ENCODE measurements at places on chromosomes 11 and 22. TPM values are rescaled to one million over a fixed set of nuclear protein-coding genes. Genes with fewer than 3 reads are reported as not detected.

RAB30 gene
- 10.4 TPM for total RNA-seq

GRCh38 chr11:12263141-12263693 lies 114.2 kb upstream of the PARVA start:
- H3K36me3 ChIP-seq: peaks cover 8% of the 10 kb centered on the region
- no peaks in the 10 kb centered on the region for H3K4me1 ChIP-seq
- DNase-seq: no peak
- no peaks in the 10 kb centered on the region for H3K27me3 ChIP-seq
- H3K4me3 ChIP-seq: no peak overlapping the region

- H3K36me3 ChIP-seq: no peaks in the 10 kb centered on the region
- H3K27ac ChIP-seq: no peak overlapping the region
- H3K4me3 ChIP-seq: no peak overlapping the region
- no peaks in the 10 kb centered on the region for H3K4me1 ChIP-seq
- no peaks in the 10 kb centered on the region for H3K27me3 ChIP-seq
Observed at GRCh38 chr11:131278472-131278871, 91.9 kb upstream of the NTM start.

DNA sequence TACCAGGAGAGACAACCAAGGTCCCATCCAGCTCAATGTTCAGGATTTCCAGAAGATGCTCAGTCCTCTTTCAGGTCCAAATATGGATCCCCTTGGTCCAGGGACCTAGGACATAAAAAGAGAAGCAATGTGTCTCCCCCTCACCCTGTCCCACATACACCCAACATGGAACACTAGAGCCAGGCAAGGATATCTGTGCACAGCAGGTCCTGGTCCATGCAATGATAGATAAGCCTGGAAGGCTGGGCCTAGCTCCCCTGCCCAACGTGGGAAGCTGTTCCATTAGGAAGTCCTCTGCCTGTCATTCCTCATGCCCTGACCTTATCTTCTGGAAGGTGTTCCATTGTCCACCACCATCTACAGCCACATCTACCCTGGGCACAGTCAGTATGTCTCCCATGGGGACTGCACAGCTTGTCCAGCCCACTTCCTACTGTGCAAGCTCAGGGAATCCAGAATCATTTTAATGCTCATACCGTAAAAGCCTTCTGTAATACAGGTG lies 1434.8 kb downstream of the TBC1D22A start:
- no peak for DNase-seq
- no peaks in the 10 kb centered on the region for H3K27me3 ChIP-seq
- H3K4me3 ChIP-seq: no peak overlapping the region
- no peak overlapping the region for H3K27ac ChIP-seq
- H3K4me1 ChIP-seq: no peaks in the 10 kb centered on the region

OR8G1 gene
- not detected for total RNA-seq

JAM3 gene
- total RNA-seq: 9.6 TPM

- H3K27me3 ChIP-seq: no peaks in the 10 kb centered on the region
- no peak overlapping the region for H3K27ac ChIP-seq
- H3K4me1 ChIP-seq: peaks cover 14% of the 10 kb centered on the region
- no peak for DNase-seq
- H3K4me3 ChIP-seq: no peak overlapping the region
- peaks cover 12% of the 10 kb centered on the region for H3K36me3 ChIP-seq
Observed at GRCh38 chr11:62127426-62127825, 3.6 kb downstream of the INCENP start.

KCNE3 gene
- 7.6 TPM for total RNA-seq

TRIM48 gene
- total RNA-seq: not detected

CADM1 gene
- 12.5 TPM for total RNA-seq

DNA sequence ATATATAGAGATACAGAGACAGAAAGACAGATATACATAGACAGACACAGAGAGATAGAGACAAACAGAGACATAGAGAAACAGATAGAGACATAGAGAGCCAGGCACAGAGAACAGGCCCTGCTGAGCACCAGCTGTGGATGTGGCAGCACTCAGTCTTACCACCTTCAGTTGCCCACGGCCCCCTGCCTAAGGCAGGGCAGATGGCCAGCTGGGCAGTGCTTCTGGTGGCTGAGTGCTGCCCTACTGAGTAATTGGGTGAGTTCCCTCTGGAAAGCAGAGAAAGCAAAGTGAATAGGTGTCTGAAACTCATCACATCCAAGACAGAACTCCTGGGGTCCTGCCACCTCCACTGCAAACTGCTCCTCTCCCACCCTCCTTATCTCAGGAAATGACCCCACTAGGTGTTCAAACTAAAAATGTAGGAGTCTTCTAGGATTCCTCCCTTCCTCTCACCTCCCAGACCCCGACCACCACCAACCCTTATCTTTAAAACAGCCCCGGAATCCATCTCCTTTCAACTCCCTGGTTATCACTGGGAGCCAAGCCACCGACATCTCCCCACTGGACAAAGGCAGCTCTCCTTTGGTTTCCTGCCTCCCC lies 27.2 kb downstream of the SYN3 start:
- no peaks in the 10 kb centered on the region for H3K36me3 ChIP-seq
- peaks cover 4% of the 10 kb centered on the region for H3K4me1 ChIP-seq
- H3K27me3 ChIP-seq: no peaks in the 10 kb centered on the region
- H3K27ac ChIP-seq: no peak overlapping the region
- DNase-seq: no peak
- no peak overlapping the region for H3K4me3 ChIP-seq

DNA sequence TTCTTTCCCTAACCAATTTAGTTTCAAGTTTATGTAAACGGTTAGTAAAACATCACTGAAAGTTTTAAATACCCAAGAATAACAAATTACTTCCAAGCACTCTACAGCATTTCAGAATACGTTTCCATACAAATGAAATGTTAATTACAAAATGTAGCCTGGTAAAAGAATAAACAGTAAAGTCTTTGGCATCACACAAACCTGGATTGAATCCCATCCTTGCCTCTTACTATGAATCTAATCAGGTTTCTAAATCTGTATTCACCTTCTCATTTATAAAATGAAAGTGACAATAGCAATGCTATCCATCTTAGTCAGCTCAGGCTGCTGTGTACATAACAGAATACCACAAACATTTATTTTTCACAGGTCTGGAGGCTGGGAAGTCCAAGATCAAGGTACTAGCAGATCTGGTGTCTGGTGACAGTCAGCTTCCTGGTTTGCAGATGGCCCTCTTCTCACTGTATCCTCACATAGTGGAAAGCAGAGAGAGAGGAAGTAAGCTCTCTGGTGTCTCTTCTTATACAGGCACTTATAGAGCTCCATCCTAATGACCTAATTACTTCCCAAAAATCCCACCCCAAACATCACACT lies 19.2 kb downstream of the FAM168A start:
- DNase-seq: no peak
- H3K36me3 ChIP-seq: no peaks in the 10 kb centered on the region
- H3K4me3 ChIP-seq: no peak overlapping the region
- H3K27me3 ChIP-seq: no peaks in the 10 kb centered on the region

DNA sequence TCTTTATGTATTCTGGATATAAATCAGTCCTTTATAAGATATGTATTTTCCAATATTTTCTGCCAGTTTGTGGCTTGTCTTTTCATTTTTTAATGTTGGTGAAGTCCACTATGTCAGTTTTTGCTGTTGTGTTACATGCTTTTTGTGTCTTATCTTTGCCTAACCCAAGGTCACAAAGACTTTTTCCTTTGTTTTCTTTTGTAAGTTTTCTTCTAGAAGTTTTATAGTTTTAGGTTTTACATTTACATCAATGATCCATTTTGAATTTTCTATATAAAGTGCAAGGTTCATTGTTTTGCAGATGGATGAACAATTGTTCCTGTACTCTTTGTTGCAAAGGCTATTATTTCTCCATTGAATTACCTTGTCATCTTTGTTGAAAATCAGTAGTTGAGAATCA lies 69.3 kb downstream of the UVRAG start:
- H3K4me3 ChIP-seq: no peak overlapping the region
- peaks cover 1% of the 10 kb centered on the region for H3K36me3 ChIP-seq
- no peak for DNase-seq
- no peak overlapping the region for H3K27ac ChIP-seq

- no peaks in the 10 kb centered on the region for H3K4me1 ChIP-seq
- no peaks in the 10 kb centered on the region for H3K36me3 ChIP-seq
- DNase-seq: no peak
- H3K4me3 ChIP-seq: no peak overlapping the region
Observed at GRCh38 chr22:45254789-45255278, 14.1 kb upstream of the KIAA0930 start.

C1QTNF4 gene
- 0.33 TPM for total RNA-seq

GRCh38 chr11:92296138-92296515 lies 71.5 kb downstream of the FAT3 start:
- no peaks in the 10 kb centered on the region for H3K27me3 ChIP-seq
- H3K4me3 ChIP-seq: no peak overlapping the region
- no peaks in the 10 kb centered on the region for H3K36me3 ChIP-seq
- DNase-seq: no peak

DNA sequence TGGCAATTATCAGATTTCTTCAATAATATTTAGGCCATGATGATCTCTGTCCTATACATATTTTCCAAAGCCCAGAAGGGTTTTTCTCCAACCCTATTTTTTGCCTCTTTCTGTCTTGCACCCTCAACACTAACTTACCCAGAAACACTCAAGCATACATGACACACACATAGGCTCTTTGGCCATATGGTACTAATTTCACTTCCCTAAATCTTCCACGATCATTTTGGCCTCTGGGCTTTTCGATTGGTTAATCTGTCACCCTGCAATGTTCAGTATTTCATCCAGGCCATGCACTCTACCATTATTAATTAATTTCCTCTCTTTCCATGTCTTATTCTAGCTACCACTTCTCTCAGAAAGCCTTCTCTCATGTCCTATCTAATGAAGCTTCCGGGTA lies 59.8 kb downstream of the LUZP2 start:
- H3K4me1 ChIP-seq: no peaks in the 10 kb centered on the region
- H3K36me3 ChIP-seq: no peaks in the 10 kb centered on the region
- DNase-seq: no peak
- H3K27me3 ChIP-seq: no peaks in the 10 kb centered on the region
- H3K4me3 ChIP-seq: no peak overlapping the region
- no peak overlapping the region for H3K27ac ChIP-seq

GRCh38 chr11:123308077-123308476 lies 113.0 kb upstream of the CLMP start:
- no peak for DNase-seq
- H3K4me1 ChIP-seq: no peaks in the 10 kb centered on the region
- no peak overlapping the region for H3K4me3 ChIP-seq
- H3K27ac ChIP-seq: no peak overlapping the region
- H3K27me3 ChIP-seq: no peaks in the 10 kb centered on the region

GRCh38 chr11:42253156-42253555 lies 793.7 kb upstream of the LRRC4C start:
- DNase-seq: no peak
- H3K36me3 ChIP-seq: no peaks in the 10 kb centered on the region
- no peak overlapping the region for H3K27ac ChIP-seq
- H3K4me3 ChIP-seq: no peak overlapping the region
- H3K4me1 ChIP-seq: no peaks in the 10 kb centered on the region
- no peaks in the 10 kb centered on the region for H3K27me3 ChIP-seq

DBX1 gene
- not detected for total RNA-seq

GRCh38 chr11:5600374-5600851 lies 4.0 kb downstream of the TRIM6 start:
- H3K4me3 ChIP-seq: no peak overlapping the region
- DNase-seq: peak; percentile 78
- peak overlapping the region; percentile 24 for H3K27ac ChIP-seq
- peaks cover 37% of the 10 kb centered on the region for H3K4me1 ChIP-seq
- no peaks in the 10 kb centered on the region for H3K36me3 ChIP-seq
- H3K27me3 ChIP-seq: no peaks in the 10 kb centered on the region

DNA sequence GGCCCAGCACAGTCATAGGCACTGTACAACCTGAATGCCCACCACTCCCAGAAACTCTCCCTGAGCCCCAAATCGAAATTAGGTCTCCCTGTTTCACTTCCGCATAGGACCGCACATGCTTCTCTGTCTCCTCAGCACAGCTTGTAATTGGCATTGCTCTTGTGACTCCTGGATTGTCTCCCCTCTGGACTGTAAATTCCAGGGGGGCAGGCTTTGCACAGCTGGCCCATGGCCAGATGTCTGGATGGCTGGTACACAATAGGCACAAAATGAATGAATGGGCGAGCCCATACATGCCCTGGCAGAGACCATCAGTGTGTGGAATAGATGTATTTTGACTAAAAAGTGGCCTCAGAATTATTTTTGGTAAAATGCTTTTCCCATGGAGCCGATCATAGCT lies 63.3 kb upstream of the PHF21B start:
- no peaks in the 10 kb centered on the region for H3K27me3 ChIP-seq
- H3K4me1 ChIP-seq: no peaks in the 10 kb centered on the region
- no peaks in the 10 kb centered on the region for H3K36me3 ChIP-seq
- DNase-seq: no peak
- H3K27ac ChIP-seq: no peak overlapping the region
- no peak overlapping the region for H3K4me3 ChIP-seq

DNA sequence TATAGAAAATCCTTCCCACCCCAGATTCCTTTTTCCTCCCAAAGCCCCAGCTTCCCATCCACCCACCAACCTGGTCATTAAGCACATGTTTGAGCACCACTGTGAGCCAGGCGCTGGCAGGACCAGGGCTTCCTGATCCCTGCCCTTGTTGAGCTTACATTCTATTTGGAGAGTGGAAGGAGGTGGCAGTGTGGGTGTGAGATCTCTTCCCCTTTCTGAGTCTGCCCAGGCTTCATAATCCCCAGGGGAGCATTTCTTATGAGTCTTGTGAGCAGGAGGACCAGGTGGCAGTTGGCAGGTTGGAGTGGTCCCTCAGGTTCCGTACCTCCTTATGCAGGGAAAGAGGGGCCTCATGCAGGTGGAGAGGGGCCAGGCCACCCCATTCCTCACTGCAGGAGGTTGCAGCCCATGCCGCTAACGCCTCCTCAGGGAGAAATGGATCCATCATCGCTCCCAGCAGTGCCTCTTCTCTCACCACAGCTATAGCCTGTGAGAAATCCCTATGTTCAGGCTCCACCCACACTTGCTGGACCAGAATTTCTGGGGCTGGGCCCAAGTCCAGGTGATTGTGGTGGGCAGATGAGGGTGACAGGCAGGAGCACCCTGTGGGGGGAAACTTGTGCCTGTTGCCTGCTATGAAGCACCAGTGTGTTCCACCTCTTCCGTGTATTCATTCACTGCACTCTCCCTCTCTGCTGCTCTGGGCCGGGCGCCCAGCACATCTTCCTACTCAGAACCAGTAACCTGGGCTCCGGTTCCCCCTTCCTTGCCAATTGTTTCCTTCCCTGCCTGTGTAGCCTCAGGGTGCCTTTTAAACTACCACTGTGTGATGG lies 23.5 kb downstream of the UBE2L3 start:
- H3K4me3 ChIP-seq: no peak overlapping the region
- DNase-seq: no peak
- H3K27me3 ChIP-seq: no peaks in the 10 kb centered on the region
- H3K27ac ChIP-seq: no peak overlapping the region
- peaks cover 6% of the 10 kb centered on the region for H3K36me3 ChIP-seq
- H3K4me1 ChIP-seq: peaks cover 33% of the 10 kb centered on the region

SOX6 gene
- 21.4 TPM for total RNA-seq

DNA sequence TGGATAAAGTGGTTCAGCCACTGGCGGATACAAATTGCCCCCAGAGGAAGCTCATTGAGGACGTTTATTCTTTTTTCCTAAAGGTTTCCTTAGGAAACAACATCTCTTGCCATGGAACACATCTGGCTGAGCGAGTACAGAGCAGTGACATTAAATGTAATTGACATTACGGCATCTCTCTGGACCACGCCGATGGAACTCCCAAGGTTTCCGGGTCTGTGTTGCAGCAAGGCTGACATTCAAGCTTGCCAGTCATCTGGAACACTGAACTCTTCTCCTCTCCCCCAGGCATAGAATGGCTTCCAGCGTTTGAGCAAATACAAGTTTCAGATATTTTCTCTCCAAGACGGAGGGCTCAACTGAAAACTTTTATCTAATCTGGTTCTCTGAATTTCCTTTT lies 42.1 kb downstream of the CLMP start:
- no peak overlapping the region for H3K4me3 ChIP-seq
- no peak overlapping the region for H3K27ac ChIP-seq
- no peak for DNase-seq
- no peaks in the 10 kb centered on the region for H3K4me1 ChIP-seq
